ENCODE measurements at places on chromosomes 3 and 15.

DNA sequence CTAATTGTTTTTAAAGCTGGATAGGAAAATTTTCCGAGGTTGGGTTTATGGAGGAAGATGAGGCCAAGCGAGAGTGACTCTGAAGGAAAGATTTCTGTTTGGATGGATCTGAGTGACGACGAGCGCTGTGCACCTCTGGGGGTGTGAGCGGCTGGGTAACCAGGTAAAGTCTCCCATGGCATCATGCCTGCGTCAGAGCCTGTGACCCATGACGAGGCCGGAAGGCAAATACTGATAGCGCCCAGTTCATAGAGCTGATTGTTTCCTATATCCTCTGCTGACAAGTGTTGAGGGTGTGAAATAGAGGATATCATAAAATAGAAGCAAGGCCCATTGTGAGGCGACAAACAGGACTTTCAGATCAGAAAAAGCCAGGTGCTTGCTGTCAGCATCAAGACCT lies 33.7 kb upstream of the MAGEF1 start:
- DNase-seq, result no peak

DNA sequence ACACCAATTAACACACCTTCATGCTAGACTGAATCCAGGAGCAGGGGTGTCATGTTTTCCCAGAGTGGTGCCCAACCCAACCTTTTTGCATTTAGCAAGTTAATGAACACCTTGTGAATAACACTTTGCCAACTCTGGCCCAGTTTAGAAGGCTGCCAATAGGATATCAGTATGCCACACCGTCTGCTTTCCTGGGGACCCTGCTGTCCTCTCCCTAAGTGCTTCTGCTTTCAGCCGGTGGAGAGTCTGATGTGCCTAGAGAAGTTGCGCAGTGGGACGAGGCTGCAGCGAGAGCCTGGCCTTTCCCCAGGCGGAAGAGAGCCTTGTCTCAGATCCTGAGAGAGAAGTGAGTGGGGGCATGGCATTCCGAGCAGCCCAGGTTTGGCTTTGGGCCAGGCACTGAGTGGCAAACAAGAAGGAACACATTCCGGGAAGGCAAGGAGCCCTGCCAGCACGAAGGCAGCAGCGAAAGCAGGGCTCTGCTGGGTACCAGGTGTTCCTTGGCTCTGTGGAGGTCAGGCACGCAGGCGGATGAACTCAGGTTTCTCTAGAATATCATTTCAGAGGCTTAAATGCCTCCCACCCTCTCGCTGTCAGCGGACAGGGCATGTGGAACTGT lies 36.9 kb downstream of the SENP8 start:
- DNase-seq, result no peak

DNA sequence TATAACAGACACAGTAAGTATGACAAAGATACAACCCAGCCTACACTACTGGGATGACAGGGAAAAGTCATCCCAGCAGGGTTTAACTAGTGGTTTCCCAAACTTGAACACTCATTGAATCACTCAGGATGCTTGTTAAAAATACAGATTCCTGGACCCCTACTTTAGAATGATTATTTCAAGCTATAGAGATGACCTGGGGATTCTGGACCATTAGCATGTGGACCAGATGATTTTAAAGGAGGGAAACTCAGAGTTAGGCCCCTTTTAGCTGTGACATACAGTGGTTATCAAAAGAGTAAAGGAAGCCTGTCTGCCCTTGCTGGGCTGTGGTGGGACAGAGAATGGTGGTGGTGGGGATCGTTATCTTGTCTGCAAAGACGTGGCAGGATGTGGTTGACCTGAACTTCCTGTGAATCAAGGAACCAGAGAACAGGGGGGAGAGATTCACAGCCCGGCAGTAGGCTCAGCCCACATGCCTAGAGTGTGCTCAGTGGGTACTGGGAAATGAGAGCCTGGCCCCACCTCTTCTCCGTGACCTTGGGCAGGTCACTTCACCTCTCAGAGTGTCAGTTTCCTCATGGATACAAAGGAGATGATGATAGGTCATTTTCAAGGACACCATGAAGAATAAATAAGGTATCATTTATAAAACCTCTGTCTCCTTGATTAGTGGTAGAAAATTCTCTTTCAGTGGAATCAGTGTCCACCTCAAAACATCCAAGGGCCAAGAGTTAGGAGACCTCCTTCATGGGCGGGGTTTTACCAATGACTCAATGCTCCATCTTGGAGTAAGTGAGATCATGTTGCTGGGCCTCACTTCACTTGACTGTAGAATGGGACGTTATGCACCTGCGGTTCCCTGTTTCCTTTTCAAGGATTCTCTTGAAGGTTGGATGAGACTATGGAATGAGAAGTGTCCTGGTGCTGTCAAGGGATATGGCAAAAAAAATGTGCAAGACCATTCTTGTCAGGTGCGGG lies 306.5 kb downstream of the RPLP1 start:
- peak; percentile 66 for DNase-seq

GRCh38 chr3:113947372-113948014 lies at the start of gene ZDHHC23:
TSS of gene ZDHHC23 (plus strand) at chr3:113948013. CDS start at chr3:113948803, 790 bp downstream.
- peak; percentile 65 for DNase-seq

GRCh38 chr3:150035910-150036612 lies 65.4 kb upstream of the PFN2 start:
- no peak for DNase-seq

- DNase-seq, result no peak
These were observed 129.2 kb upstream of the PLXND1 start for GRCh38 chr3:129735638-129736037.

DNA sequence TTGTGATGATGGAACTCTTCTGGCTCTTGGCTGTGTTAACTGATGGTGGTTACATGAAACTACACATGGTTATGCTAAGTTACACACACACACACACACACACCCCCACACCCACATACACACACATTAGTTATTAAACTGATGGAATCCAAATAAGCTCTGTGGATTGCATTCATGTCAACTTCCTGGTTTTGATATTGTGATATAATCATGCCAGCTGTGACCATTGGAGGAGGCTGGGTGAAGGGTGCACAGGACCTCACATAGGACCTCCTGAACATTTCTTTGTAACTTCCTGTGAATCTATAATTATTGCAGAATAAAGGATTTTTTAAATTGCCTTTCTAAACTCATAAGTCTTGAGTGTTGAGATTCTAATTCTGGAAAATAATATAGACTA lies 58.9 kb upstream of the LIMD1 start:
- no peak for DNase-seq

GRCh38 chr3:197586181-197586580 lies 30.4 kb upstream of the BDH1 start:
- no peak for DNase-seq

DNA sequence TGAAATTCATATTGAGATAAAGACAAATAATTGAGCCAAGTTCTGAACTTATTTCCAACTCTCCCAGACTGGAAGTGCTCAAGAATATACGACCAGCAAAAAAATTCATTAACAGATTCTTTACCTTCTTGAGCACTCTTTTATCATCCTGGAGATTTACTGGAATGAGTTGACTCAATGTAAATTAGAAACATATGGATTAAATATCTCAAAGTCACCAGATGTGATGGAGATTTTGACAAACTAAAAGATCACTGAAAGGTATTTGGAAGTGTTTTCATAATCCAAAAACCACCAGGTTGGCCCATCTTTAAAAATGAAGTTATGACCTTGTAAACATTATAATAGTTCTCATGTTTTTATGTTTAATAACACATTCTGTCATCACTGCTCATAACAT lies 433.2 kb upstream of the RASGRP1 start:
- DNase-seq, result no peak

GRCh38 chr15:70356919-70357318 lies 259.2 kb upstream of the TLE3 start:
- DNase-seq, result no peak
